ENCODE measurements at places on chromosomes 12 and 14.

DNA sequence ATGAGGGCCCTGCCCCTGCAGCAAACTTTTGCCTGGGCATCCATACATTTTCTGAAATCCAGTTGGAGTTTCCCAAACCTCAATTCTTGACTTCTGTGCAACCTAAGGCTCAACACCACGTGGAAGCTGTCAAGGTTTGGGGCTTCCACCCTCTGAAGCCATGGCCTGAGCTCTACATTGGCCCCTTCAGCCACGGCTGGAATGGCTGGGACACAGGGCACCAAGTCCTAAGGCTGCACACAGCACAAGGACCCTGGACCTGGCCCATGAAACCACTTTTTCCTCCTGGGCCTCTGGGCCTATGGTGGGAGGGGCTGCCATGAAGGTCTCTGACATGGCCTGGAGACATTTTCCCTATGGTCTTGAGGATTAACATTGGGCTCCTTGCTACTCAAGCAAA, 266.3 kb downstream of the LRIG3 start:
- no peak for DNase-seq

GRCh38 chr12:43292699-43293098, 259.3 kb downstream of the ADAMTS20 start:
- DNase-seq = no peak

GRCh38 chr14:52055167-52055566, 13.7 kb downstream of the NID2 start:
- DNase-seq = no peak

DNA sequence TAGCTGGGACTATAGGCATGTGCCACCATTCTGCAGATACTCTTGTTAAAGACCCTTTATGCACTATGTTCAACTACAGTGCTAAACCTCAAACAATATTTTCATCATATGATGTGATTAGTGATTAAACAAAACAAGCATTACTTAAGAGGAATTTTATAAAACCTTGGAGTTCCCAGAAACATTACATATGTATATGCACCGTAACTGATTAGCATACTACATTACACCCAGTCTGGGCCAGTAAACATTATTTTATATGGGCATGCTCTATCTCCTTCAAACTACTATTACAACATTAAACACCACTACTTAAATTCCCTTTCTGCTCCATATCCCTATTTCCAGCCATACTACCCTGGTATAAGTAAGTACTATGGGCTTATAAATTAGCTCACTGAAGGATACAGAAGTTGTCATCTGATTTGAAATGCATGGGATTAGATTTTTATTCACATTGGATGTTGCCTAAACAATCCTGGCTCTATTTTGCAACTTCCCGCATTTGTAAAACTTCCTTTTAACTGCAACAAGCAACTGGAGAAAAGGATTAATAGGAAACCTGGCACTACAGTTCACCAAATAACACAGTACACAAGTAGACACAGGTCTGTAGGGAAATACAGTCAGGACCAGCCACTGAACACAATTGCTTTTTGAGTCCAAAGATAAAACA, 205.8 kb downstream of the MED13L start:
- DNase-seq = no peak

- no peak for DNase-seq
Observed at GRCh38 chr12:101015044-101015443, 195.0 kb downstream of the SLC5A8 start.

Data from foreskin melanocyte (primary cell).